ENCODE measurements at places on chromosomes 3 and 15. TPM values are rescaled to one million over a fixed set of nuclear protein-coding genes. Genes with fewer than 3 reads are reported as not detected.

C2CD4A gene
- not detected for total RNA-seq

SMCO1 gene
- not detected for total RNA-seq

TRMT10C gene
- total RNA-seq: 33.3 TPM

PODXL2 gene
- 11.1 TPM for total RNA-seq

AMT gene
- 0.26 TPM for total RNA-seq

HRH1 gene
- 7.8 TPM for total RNA-seq

CDAN1 gene
- 7.6 TPM for total RNA-seq

ERICH6 gene
- total RNA-seq: not detected

FBLN2 gene
- 3.1 TPM for total RNA-seq

ZPLD1 gene
- 0.05 TPM for total RNA-seq

CYP1A1 gene
- total RNA-seq: 2.1 TPM

SPESP1 gene
- not detected for total RNA-seq

LINS1 gene
- 13.8 TPM for total RNA-seq

MRPL47 gene
- 36.5 TPM for total RNA-seq

ZSCAN2 gene
- 13.7 TPM for total RNA-seq

ZNF501 gene
- not detected for total RNA-seq

WDR73 gene
- 39.4 TPM for total RNA-seq

OIP5 gene
- 13.8 TPM for total RNA-seq

ECE2 gene
- total RNA-seq: not detected

SNRK gene
- 4.4 TPM for total RNA-seq

FES gene
- total RNA-seq: 0.79 TPM

SEMA3G gene
- 0.12 TPM for total RNA-seq
